GM13976 (cell line): ENCODE measurements at places on chromosomes 3 and 15.

DNA sequence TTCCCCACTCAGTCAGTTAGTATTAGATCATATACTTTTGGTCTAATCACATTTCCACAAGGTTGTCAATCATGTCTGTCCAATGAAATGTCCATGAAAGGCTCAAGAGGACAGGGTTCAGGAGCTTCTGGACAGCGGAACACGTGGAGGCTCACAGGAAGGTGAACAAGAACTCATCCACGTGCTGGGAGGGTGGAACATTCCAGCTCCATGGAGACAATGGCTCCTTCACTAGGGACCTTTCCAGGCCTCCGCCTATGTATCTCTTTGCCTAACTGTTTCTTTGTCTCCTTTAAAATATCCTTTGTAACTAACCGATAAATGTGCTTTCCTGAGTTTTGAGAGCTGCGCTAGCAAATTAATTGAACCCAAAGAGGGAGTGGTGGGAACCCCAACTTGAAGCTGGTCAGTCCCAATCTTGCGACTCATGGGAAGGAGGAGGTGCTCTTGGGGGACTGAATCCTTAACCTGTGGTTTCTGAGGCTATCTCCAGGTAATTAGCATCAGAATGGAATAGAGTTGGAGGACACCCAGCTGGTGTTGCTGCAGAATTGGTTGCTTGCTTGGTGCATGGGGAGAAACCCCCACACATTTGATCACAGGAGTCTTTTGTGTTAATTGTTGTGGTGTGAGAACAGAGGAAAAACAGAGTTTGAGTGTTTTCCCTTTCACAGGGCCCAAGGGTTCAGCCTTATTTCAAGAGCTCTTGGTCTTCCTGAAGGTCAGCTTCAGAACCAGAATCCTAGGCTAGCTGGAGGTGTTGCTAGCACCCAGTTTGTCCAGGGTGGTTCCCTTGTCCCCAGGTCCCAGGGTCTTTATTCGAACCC lies 3.0 kb upstream of the TKT start:
- DNase-seq: no peak

GRCh38 chr15:62758126-62758951 lies 284.2 kb upstream of the TPM1 start:
- DNase-seq: no peak

- DNase-seq: no peak
Observed at GRCh38 chr15:77865701-77866100, 211.8 kb downstream of the TBC1D2B start.

DNA sequence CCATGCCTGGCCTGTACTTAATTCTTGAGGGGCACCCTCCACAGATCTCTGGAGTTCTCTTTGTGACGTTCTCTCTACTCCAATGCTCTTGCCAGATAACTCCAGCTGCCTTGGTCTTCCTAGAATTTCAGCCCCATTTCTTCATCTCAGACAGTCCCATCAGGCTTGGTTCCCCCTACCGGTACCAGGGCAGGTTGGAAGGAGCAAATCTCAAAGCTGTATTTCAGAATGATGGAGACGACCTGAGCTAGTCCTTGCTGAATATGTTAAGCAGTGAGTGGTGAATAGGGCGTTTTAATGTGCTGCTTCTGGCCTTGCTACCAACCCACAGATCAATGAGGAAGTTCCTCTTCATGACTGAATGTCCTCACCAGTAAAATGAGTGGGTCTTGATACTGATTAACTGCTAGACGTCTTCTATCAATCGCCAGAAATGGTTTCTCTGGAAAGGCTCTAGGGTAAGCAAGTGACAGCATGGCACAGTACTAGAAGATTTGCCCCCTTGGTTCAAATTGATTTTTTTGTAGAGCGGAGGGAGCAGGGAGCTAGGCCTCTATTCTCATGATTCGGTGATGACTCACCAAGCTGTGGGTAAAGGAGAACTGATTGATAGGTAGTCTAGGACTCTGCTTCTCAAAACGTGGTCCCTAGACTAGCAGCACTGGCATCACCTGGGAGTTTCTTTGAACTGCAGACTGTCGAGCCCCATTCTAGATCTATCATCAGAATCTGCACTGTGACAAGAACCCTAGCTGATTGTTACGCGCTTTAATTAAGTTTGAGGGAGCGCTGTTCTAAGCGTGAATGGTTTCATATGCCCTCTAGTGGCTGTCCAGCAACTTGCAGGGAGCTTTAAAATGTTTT lies 67.8 kb downstream of the UBP1 start:
- DNase-seq: peak; percentile 58

GRCh38 chr3:194272861-194273742 lies 78.0 kb downstream of the CPN2 start:
- no peak for DNase-seq

DNA sequence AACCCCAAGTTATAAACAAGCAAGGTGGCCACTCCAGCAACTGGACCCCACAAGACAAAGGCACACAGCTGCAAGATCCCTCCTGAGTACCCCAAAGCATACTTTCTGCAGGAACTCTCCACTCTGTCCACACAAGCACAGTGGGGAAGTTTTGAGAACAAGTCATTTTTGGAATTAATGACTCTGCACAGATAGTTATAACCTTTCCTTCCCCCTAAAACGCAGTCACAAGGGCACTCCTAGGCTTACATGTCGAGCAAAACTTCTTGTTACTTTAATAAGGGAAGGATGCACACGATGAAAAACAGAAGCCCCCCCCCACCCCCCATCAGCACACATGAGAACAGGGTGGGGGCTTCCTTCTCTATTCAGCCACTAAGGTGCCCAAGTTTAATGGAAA lies 1.2 kb downstream of the STIMATE start:
- no peak for DNase-seq
